Hematopoietic multipotent progenitor cell treated with erythropoietin and hydrocortisone succinate and interleukin-3 and kit ligand, for 4 days (in vitro differentiated cells): ENCODE measurements at places on chromosomes 12 and 14.

GRCh38 chr14:102819747-102820330 lies 42.6 kb downstream of the TRAF3 start:
- DNase-seq = no peak

DNA sequence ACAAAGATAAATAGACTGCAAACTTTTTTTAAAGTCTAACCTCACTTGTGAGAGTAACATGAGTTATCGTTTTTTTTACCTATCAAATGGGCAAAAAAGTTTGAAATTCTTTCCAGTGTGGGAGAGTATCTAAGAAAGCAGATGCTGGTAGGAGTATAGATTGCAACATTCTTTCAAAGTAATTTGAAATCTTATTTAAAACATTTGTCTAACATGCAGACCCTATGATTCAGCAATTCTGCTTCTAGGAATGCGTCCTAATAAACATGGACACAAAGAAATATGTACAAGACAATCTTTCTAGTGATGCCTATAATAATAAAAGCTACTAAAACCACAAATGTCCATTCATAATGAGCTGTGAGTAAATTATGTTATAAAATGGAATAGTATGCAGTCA lies 110.4 kb upstream of the TMCC3 start:
- no peak for DNase-seq

- DNase-seq = peak; percentile 73
These were observed 386.7 kb upstream of the NOVA1 start for GRCh38 chr14:26984311-26985177.

DNA sequence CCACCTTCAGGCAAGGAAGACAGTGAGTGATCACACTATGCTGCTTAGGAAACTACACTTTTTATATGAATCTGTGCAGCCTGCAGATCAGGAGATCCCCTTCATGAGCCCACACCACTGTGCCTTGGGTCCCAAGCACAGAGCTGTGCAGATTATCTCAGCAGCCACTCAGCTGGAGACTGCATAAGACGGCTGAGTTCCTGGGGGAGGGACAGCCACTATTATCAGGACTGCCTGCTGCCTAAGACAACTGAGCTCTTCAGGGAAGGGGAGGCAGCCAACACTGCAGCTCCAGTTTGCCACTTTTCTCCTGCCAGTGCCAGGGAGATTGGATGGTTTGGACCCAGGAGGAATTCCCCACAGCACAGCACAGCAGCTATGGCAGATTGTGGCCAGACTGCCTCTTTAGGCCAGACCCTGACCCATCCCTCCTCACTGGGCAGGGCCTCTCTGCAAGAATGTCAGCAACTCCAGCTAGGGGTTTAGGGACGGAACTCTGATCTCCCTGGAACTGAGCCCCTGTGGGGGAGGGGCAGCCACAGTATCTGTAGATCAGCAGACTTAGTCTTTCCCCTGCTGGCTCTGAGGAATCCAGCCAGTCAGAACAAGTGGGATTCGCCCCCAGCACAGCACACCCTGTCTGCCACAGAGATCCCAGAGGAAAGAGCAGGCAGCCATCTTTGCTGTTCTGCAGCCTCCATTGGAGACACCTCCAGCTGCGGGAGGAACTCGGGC lies 141.3 kb downstream of the KLHL28 start:
- no peak for DNase-seq

DNA sequence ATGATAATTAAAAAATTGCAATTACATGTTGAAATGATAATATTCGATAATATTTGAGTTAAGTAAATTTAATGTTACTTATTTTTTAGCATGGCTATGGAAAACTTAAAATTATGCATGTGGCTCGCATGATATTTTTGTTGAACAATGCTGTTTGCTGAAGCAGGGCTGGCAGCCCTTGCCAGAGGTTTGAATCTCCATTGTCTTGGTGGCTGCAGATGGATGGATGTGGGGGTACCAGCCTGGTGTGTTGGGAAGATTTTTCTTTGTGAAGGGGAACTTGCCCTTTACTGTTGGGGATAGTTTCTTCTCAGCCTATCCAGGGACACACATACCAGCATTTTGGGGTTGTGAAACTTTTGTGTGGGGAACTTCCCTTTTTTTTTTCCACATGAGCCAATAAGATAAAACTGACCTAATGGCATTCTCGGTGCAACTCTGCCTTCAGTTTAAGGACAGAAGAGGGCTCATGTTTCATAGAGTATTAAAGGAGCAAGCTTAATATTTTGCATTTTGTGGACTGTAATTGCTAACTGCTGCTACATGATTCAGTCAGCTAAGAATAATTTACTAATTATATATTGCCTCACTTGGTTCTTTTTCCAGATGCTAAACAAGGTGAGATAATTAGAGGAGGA lies 8.8 kb downstream of the RASSF3 start:
- peak; percentile 95 for DNase-seq

GRCh38 chr14:52735921-52736489 lies 6.0 kb downstream of the STYX start:
- DNase-seq = no peak

DNA sequence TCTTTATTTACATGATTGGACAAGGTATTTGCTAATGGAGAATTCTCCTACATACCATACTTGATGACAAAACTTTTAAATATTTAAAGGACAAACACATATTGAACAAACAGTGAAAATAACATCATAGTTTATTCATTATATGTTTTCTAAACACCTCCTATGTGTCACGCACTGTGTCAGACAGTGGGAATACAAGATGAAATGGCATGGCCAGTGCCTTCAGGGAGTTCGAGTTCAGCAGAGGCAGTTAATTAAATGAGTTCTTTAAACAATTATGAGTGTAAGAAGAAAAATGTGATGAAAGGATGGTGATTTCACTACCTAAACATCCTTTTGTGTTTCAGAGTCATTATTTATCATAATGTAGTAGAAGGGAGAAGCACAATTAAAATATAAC lies 159.8 kb downstream of the KCNH5 start:
- DNase-seq = no peak

DNA sequence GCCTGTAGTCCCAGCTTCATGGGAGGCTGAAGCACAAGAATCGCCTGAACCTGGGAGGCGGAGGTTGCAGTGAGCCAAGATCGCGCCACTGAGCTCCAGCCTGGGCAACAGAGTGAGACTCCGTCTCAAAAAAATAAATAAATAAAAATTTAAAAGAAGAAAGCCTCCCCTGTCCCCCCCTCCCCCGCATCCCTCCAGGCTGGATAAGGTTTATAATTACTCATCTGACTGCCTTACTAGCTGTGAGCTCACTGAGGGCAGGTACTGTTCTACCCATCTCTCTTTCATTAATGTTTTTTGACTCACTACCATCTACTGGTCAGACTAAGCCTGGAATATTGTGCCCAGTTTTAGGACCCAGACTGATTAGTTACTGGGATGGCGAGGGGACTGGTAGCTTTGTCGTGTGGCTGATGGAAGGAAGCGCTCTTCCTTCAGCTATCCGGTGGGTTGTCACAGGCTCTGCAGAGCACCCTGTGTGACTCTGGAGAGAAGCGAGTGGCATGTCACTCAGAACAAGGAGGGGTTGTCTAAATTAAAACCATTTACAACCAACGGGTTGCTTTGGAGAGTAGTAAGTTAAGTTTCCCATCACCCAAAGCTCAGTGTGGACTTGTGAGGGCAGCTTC lies 16.9 kb downstream of the EVL start:
- DNase-seq = peak; percentile 21

GRCh38 chr12:110597885-110598284 lies 14.8 kb upstream of the PPTC7 start:
- no peak for DNase-seq

- DNase-seq = no peak
These were observed 113.0 kb downstream of the FOXG1 start for GRCh38 chr14:28879573-28879996.

GRCh38 chr12:127277882-127278281 lies 989.1 kb upstream of the TMEM132C start:
- DNase-seq = no peak

GRCh38 chr14:54278087-54278486 lies 118.7 kb upstream of the CDKN3 start:
- DNase-seq = peak; percentile 15

DNA sequence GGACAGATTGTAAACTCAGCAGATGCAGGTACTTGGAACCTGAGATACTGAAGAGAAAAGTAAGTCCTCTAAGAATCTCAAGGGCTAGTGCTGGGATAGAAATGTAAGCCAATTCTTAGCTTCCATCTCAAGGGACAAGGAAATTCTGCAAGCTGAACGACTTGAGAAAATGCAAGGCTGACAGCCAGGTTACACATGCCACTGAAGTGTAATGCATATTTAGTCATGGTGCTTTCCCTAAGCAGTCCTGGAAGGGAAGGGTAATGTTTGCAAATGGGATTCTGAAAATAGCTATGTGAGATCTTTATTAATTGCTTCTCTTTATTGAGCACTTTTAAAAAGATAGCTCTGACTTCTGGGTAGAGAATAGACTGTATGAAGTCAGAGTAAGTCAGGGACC lies 402.7 kb upstream of the SEL1L start:
- DNase-seq = no peak

DNA sequence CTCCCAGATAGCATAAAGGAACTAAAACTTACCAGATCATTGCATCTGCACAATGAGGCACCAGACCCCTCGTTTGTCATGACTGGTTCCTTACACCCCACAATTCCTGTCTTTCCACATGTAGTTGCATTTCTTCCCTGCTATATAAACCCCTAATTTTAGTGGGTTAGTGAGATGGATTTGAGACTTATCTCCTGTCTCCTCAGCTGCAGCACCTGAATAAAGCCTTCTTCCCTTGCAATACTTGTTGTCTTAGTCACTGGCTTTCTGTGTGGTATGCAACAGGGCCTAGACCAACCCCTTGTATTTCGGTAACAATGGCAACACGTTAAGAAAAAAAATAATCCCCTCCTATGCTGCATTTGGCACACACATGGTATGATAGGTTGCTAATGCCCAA lies 13.0 kb downstream of the NUP37 start:
- no peak for DNase-seq

DNA sequence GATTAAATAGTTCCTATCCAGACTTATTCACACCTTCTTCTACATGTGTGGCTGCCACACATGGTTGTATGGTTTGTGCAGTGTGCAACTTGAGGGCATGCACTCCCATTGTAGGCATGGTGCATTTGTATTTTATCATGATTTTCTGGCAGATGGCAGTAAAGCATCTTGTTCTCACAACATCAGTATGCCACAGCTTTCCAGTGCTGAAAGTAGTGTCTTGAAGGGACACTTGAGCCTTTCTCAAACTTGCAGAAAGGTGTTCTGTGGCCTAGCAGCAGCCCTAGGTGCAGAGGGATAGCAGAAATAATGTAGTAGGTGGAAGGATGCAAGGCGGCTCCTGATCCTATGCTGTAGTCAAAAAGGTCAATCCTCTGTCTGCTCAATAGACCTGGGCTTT lies 72.9 kb downstream of the LMNTD1 start:
- no peak for DNase-seq

- DNase-seq = no peak
These were observed 1.6 kb downstream of the C12orf42 start for GRCh38 chr12:103494051-103494733.

- no peak for DNase-seq
These were observed 28.6 kb downstream of the PRICKLE1 start for GRCh38 chr12:42560977-42561376.

DNA sequence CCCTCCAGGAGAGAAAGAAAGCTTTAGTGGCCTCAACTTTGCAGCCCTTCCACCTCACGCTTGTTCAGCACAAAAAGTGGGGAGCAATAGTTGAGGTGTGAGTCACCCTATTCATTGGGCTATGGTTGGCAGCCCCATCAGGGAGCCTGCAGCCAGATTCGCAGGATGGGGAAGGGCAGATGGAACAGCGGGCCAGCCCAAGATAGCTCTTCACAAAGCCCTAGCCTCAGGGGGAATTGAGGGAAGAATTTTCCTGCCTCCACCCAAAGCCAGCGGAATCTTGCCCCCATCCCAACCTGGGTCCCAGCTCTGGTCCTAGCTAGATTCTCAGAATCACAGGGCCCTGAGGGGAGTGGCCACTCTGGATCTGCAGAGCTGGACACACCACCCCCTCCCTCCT lies 3.6 kb upstream of the KRT5 start:
- DNase-seq = no peak

GRCh38 chr12:74722709-74723108 lies 185.1 kb downstream of the ATXN7L3B start:
- DNase-seq = no peak

DNA sequence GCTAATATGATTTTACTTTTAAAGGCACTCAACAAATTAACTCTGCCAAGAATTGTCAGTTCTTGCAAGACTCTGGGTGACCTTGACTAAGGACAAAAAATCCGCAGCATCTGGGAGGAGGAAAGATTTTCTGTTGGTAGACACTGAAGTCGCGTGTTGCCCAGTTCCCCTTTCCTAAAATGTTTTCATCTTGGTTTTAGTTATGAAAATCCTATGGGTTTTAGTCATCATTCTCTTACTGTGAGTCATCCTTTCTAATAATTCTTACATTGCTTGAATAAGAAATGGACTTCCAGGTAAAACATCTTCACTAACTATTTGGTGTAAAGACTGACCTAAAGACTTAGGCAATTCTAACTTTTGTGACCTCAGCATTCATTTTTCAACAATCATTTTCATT lies 9.1 kb downstream of the GSG1 start:
- DNase-seq = peak; percentile 39

DNA sequence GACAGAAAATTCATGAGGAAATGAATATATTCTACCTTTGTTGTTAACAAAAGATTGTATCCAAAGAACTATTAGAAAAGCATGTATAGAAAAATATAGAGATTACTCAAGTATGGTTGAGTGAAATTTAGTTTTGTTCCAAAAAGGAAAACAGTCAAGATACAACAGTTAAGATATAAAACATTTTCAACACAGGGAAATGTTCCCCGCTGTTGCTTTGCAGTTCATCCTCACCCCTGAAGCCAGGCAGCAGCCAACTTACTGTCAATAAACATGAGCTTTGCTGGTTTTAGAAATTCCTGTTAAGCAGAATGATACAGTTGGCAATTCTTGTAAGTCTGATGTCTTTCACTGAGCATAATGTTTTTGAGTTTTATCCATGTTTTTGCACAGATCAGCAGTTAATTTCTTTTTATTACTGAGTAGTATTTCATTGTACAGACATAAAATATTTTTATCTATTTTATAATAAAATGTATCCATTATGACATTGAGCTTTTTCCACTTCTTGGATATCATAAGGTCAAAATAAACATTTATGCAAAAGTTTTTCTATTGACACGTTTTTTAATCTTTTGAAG lies 1.2 kb upstream of the CLEC2B start:
- peak; percentile 60 for DNase-seq

DNA sequence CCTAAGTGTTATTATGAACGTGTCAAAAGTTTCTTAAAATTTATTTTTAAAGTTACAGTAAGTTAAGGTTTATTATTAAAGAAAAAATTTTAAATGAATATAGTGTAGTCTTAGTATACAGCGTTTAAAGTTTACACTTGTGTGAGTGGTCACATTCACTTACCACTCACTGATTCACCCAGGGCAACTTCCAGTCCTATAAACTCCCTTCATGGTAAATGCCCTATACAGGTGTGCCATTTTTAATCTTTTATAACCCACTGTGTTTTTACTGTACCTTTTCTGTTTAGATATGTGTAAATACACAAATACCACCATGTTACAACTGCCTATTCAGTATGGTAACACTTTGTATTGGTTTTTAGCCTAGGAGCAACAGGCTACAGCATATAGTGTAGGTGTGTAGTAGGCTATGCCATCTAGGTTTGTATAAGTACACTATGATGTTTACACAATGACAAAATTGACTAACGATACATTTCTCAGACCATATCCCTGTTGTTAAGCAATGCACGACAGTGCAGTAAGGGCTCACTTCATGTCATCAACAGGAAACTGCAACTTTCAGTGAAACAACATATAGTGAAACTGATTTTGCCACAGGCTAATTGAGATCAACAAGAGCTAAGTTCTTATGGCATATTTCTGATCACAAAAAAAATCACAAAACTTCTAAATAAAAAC lies 112.0 kb upstream of the TMCC3 start:
- no peak for DNase-seq
